GM12891 (cell line): ENCODE measurements at places on chromosomes 7 and 10.
A peak's percentile ranks its signal among the peaks of the same experiment; 100 is the strongest.

- no peak for DNase-seq
Measured at GRCh38 chr7:2493205-2494164, 17.3 kb upstream of the GRIFIN start.

GRCh38 chr7:151677581-151678226, 158.0 kb upstream of the RHEB start:
- DNase-seq = no peak

- DNase-seq = no peak
Measured at GRCh38 chr7:47540387-47541350, 41.2 kb downstream of the TNS3 start.

- DNase-seq = no peak
Measured at GRCh38 chr10:80152820-80153219, 20.3 kb downstream of the PLAC9 start.

- DNase-seq = no peak
Measured at GRCh38 chr7:158633055-158633956, 45.7 kb upstream of the PTPRN2 start.

- no peak for DNase-seq
Measured at GRCh38 chr7:1033546-1034145, 10.7 kb upstream of the GPR146 start.

GRCh38 chr10:15370856-15371701, at the start of gene FAM171A1:
FAM171A1 (minus strand) TSS chr10:15371289; CDS start chr10:15371052, 237 bp downstream.
- DNase-seq = peak; percentile 50

GRCh38 chr7:135763261-135763660, 14.6 kb upstream of the FAM180A start:
- no peak for DNase-seq

- DNase-seq = no peak
Measured at GRCh38 chr7:141641876-141642275, 60.1 kb downstream of the DENND11 start.

DNA sequence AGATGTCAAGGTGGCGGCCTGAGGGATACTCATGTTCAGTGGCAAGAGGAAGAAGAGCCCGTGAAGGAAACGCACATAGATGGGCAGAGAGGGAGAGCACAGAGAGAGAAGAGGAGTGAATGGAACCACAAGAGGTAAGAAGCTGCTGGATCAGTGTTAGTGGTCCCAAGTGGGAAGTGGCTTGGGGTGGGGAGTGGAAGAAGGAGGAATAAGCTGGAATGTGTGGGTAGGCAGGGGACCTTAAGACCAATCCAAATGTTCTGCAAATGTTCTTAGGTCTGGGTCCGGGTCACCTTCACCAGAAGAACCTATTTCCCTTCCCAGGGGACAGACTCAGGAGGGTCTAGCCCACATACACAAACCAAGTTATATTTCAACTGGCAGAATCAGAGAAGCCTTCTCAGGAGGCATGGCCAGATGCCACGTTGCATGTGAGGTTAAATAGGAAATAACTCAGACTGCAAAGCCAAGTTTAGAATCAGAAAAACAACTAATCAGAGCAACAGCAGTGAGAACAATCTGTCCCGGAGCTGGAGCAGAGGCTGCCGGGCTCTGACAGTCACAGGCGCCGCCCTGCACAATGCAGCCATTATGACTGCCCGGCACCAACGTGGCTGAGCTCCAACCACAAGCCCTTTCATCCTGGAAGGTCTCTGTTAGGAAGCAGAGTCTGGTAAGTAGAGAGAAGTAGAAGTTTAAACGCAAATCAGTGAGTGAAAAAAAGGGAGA, 78.6 kb upstream of the ARMC3 start:
- no peak for DNase-seq

DNA sequence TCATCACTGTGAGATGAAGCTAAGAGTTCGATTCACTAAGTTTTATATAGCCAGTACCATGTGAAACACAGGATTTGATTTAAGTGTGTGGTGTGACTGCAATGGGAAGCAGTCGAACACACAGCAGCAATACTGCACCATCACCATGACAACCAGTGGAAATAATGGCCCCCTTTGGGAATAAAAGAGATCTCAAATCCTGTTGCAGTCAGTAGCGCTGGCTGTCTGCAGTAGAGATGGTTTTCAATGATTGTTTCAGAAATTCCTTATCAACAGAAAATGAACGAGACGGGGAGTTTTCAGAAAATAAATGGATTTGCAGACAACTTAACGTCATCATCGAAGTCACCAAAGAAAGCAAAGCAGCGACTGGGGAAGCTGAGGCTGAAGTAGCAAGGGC, 91.0 kb downstream of the PTPRE start:
- no peak for DNase-seq

DNA sequence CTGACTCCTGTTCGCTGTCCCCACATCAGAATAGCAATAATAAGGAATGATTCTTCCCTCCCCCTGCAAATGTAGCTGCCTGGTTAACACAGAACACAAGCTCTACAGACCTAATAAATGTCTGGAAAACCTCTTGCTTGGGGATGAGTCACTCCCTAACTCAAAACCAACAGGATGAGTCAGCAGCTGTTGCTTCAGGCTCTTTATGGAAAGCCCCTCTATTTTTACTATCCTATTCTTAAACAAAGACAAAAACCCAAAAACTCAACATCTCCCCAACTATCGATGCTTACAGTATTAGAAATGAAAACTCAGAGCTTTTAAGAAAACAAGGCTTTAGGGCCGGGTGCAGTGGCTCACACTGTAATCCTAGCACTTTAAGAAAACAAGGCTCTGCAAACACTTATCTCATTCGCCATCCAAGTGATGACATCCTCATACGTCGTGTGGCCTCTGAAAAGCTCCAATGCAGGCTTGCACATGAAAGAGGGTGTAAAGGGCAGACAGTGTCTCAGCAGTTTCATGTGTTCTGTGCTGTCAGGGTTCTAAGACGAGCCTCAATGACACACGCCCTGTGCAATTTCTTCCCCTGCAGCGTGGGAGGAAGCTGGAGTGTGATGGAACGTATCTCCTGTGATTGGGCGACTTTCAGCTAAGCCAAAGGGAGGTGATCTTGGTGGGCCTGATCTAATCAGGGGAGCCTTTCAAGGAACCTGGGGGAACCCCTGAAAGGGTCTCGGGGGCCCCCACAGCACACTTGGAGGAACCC, 70.1 kb downstream of the AMZ1 start:
- DNase-seq = no peak

GRCh38 chr10:31918671-31919409, 9.8 kb downstream of the ARHGAP12 start:
- DNase-seq = no peak

- no peak for DNase-seq
Measured at GRCh38 chr10:72320676-72321247, 34.0 kb downstream of the DNAJB12 start.

DNA sequence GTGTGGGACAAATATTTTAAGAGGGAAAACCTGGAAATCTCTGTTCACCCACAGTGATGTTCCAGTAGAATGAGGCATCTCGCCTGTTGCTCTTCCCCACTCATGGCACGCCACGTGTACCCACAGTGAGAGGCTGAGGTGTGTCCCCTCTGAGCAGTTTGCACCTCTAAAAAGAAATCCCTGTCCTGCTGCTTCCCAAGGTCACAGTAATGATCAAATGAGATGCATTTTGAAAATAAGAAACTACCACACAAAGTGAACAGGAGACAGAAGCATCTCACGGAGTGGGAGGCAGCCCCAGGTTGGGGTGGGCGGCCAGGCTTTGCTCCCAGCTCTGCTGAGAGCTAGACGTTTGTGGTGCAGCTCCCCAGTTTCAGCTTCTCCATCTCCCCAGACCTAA, 12.4 kb upstream of the ZNF777 start:
- no peak for DNase-seq

DNA sequence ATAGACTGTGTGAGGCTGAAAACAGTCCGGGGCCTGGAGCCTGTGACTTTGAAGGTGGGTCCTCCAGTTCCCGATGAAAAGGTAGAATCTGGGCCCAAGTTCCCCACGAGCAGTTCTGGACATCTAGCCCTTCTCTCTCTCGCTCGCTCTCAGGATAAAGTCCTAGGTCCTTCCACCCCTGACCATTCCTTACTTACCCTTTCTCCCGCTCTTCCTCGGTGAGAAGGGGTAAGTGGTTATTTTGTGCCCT, 713 bp downstream of the IMMP2L start:
- DNase-seq = no peak

DNA sequence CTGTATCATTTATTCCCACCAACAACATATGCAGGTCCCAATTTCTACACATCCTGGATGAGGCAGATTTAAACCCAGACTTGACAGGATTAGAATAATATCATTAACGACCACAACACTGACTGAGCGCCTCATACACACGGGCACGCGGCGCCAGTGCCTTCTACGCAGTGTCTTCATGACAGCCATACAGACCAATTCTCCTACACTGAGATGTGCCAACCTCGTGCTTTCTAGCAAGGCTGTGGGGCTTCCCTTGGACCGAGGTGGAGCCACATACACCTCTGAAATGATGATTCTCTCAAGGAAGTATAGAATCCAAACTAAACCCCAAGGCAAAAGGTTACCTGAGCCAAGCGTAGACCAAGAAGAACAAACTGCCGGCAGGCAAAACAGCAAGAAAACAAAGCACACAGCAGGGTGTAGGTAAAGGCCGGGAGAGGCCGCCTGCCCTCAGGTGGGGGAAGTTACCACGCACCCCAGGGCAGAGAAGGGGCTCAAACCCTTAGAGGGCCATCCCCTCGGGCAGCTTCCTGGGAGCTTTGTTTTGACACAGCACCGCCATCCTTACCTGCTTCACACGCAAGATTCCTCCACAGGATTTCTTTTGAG, 75.8 kb downstream of the DLG5 start:
- DNase-seq = no peak

DNA sequence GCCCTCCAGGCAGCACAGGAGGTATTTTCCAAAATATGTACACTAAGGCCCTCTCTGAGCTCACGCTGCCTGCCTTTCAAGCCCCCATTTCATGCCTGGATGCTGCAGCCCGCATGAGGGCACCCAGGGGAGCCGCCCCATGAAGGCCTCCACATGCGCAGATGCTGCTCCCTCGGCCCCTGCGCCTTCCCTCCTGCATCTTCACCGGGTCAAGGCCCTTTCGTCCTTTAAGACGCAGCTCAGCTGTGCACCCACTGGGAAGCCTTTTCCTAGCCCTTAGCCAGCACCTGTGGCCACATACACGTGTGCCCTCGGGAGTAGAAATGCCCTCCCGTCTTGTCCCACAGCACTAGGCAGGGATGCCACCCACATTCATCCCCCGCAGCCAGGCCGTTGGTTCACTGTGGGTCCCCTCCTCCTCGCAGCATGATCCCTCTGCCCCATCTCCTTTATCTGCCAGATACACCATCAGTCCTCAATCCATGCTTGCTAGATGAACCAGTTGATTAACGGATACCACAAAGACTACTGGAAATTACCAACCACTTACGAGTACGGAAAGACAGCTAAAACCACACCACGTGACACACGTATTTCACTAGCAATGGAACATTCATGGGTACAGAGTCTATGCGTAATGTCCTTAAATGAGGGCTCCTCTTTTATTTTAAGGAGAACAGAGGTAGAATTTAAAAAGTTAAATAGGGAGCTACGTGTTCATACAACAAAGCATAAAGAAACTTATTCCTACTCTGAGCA, 278.0 kb downstream of the TNS3 start:
- DNase-seq = no peak

DNA sequence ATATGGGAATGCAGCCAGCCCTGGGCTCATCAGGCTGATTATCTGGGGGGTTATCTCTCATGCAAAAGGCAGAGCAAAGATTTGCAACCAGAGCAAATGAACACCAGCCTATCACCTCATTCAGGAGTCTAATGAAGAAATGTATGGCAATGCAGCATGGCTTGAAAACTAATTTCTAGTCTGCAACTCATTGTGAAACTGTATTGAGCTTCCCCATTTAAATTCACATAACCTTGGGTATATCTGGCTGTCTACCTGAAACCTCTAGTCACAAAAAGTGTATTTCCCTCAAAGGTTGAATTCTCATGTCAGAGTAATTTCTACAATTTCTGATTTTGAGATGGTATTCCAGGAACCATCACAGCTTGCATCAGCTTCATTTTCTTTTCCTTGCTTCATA, 240.0 kb downstream of the SDHAF3 start:
- DNase-seq = no peak

DNA sequence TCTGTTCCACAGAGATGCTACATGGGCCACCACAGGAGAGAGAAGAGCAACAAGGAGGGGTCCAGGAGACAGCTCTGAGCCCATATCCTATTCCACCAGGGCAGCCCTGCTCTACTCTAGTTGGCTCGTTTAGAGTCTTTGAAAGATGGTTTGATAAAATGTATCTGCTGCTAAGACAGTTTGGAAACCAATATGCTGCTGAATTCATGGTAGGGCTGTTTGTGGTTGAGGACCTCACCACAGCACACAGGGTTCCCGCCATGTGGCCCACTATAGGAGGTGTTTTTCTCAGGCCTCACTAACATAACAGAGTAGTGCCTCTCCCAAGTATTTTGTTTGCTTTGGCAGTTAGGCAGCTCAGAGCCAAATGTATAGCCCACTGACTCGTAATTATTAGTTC, 35.8 kb upstream of the ZC3HAV1L start:
- DNase-seq = no peak

GRCh38 chr10:92342796-92343195, 51.8 kb downstream of the MARCHF5 start:
- DNase-seq = no peak

DNA sequence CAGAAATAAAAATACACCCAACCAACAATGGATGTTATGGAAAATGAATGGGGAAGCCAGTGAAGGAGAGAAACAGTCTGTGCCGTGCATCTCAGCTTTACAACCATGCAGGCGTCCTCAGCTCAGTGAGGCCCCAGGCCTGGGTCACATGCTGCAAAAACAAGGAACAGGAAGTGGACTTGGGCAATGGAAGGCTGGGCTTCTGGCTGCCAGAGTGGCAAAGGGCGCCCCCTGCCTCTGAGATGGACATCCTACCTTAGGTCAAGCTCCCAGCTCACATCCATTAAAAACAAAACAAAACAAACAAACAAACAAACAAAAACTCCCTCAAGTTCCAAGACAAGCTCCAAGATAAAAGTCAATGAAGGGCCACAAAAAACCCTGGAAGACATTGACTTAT, 54.7 kb upstream of the AFAP1L2 start:
- peak; percentile 31 for DNase-seq

DNA sequence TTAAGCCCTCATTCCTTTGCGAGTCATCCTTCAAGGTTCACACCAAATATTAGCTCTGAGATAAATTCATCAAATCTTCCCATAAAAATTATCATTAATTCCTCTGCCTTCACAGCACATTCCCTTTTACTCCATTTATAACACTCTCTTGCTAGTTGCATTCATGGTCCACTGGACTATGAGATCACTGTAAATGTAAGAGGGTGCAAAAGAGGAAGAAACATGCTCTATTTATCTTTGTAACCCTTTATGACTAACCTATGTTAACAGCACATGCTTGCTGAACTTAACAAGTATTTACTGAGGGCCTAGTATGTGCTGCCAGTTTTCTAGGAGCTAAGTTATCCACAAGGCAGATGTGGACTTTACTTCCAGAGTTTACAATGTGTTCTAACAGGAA, 86.7 kb upstream of the TMEM168 start:
- DNase-seq = no peak

- DNase-seq = no peak
Measured at GRCh38 chr7:19526639-19527038, 182.2 kb downstream of the POLR1F start.

- DNase-seq = no peak
Measured at GRCh38 chr7:110541962-110542361, 549.0 kb upstream of the LRRN3 start.

GRCh38 chr10:100046021-100046486, 35.6 kb downstream of the CPN1 start:
- DNase-seq = peak; percentile 39
